ENCODE measurements at places on chromosomes 16 and 17. TPM values are rescaled to one million over a fixed set of nuclear protein-coding genes. Genes with fewer than 3 reads are reported as not detected.

Gene CHST4
- total RNA-seq = not detected

Gene PYY
- total RNA-seq = not detected

Gene B4GALNT2
- total RNA-seq = not detected

Gene KLHL10
- 0.51 TPM for total RNA-seq

Gene MRPL38
- 28.4 TPM for total RNA-seq
